ENCODE measurements at places on chromosomes 2 and 18.

- no peak for DNase-seq
Observed at GRCh38 chr2:72117718-72118117, 29.9 kb downstream of the CYP26B1 start.

GRCh38 chr2:29723255-29724001 is 198.0 kb downstream of the ALK start:
- DNase-seq: no peak

GRCh38 chr2:173749315-173749714 is 215.9 kb downstream of the SP3 start:
- no peak for DNase-seq

GRCh38 chr2:207501802-207502576 is 27.8 kb upstream of the CREB1 start:
- DNase-seq: no peak

- DNase-seq: no peak
Observed at GRCh38 chr2:64888591-64889309, 100.4 kb upstream of the SLC1A4 start.

- DNase-seq: no peak
Observed at GRCh38 chr2:137693534-137693933, 270.7 kb upstream of the HNMT start.

- no peak for DNase-seq
Observed at GRCh38 chr18:70333757-70334156, 44.9 kb downstream of the SOCS6 start.

DNA sequence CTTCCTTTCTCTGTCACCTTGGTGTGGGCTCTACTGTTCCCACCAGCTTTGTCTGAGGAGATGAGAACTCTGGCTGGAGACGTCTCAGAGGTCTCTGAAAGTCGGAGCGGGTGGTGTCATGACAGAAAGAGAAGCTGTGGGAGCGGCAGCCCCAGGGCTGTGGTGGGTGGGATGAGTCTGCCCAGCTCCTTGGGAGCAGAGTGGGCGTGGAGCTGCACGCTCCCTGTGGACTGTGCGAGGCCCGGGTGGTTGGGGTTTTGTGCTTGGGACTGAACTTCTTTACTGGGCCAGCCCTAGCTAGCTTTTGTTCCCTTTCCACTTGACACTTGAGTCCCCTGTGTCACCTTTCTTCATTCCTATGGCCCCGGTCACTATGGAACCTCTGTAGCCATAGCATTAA is 10.4 kb downstream of the TOGARAM2 start:
- DNase-seq: no peak

- DNase-seq: no peak
Observed at GRCh38 chr2:144771348-144771747, 251.4 kb upstream of the ZEB2 start.

DNA sequence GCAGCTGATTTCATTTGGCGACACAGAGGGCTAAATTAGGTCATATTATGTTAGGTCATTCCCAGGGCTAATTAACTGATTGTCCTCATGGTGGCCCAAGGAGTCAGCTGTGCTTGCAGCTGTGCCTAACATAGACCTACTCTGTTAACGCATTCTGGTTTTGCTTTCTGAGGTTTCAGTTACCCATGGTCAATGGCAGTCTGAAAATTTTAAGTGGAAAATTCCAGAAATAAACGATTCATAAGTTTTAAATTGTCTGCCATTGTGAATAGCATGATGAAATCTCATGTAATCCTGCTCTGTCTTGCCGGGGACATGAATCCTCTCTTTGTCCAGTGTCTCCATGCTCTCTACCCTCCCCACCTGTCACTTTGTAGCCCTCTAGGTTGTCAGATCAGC is 168.7 kb downstream of the KCNS3 start:
- DNase-seq: no peak

- DNase-seq: no peak
Observed at GRCh38 chr2:48229063-48229462, 300.9 kb upstream of the STON1 start.

- DNase-seq: no peak
Observed at GRCh38 chr2:140117386-140117785, 1337.2 kb upstream of the NXPH2 start.

DNA sequence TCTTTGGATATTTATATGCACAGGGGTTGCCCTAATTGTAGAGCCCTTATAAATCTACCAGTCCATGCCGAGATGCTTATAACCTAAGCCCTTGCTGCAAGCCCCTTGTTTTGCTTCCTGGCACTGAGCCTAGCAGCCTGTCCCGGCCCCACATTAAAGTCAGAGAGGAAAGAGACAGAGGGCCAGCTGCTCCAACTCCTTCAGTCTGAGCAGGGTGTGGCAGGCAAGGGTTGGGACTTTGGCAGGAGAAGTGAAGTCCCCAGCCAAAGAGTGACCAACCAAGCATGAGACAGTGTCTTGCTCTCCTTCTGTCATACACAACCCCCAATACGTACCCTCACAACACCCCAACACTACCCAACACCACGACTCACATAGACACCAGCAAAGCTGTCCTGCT is 54.7 kb upstream of the FZD7 start:
- DNase-seq: no peak

DNA sequence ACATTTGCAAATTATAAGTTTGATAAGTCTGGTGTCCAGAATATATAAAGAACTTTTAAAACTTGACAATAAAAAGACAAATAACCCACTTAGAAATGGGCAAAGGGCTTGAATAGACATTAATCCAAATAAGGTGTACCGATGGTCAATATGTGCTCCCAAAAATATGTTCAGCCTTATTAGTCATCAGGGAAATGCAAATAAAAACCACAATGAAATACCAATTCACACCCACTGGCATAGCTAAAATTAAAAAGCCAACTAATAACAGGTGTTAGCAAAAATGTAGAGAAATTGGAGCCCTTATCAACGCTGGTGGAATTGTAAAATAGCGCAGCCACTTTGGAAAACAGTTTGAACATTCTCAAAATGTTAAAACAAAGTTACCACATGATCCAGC is 79.0 kb upstream of the SCG2 start:
- DNase-seq: no peak

- no peak for DNase-seq
Observed at GRCh38 chr2:14256890-14257289, 375.6 kb upstream of the LRATD1 start.

GRCh38 chr2:120736202-120736623 is 545 bp downstream of the GLI2 start:
- no peak for DNase-seq
